ENCODE measurements at places on chromosomes 11 and 22. TPM values are rescaled to one million over a fixed set of nuclear protein-coding genes. Genes with fewer than 3 reads are reported as not detected.

DNA sequence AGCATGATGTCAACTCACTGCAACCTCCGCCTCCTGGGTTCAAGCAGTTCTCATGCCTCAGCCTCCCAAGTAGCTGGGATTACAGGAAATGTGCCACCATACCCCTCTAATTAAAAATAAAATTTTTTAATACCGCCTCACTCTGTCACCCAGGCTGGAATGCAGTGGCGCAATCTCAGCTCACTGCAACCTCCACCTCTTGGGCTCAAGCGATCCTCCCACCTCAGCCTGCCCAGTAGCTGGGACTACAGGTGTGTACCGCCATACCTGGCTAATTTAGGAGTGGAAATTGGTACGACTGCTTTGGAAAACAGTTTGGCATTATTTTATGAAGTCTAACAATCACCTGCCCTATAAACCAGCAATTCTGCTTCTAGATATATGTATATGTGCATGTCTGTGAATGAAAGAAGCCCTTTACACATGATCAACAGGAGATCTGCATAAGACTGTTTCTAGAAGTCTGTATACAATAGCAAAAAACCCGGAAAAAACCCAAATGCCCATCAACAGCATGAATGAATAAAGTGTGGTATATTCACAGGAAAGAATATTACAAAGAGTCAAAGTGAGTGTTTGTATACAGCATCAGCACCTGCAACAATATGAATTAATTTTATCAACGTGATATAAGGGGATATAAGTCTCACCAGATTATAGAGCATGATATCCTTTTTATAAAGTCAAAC is 16.0 kb downstream of the SLC35F2 start:
- no peak for DNase-seq

- DNase-seq = no peak
Observed at GRCh38 chr22:49255741-49256318, 571.8 kb downstream of the BRD1 start.

GRCh38 chr11:82494988-82495432 is 238.7 kb downstream of the FAM181B start:
- no peak for DNase-seq

- no peak for DNase-seq
Observed at GRCh38 chr11:85313741-85314140, 313.4 kb downstream of the DLG2 start.

DNA sequence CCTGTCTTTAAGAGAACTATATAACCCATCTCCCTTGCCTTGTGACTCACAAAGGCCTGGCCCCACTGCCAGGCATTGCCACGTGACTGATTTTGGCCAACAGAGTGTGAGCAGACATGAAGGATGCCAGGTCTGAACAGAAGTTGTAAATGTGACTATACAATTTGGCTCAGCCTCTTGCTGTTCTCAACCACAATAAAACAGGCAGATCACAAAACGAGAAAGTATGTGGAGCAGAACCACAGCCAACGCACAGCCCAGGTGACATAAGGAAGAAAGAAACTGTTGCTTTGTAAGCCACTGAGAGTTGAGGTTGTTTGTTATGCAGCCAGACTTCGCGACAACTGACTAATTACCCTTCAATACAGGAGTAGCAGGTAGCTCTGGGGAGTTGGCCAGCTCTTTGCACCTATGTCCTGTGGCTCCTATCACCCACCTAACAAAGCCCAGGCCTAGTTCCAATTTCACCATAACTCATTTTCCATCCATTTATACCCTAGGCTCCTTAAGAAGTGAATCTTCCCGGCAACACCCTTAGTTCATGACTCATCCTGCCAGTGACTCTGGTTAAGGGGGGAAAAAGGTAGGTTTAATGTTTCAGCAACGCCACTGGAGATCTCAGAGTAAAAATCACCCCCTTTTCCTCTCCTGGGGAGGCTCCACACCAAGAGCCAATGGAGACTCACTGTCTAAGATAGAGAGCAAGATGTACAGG is 53.7 kb downstream of the GALNT18 start:
- no peak for DNase-seq

GRCh38 chr11:3882655-3883054 is 27.2 kb downstream of the STIM1 start:
- DNase-seq = no peak

DNA sequence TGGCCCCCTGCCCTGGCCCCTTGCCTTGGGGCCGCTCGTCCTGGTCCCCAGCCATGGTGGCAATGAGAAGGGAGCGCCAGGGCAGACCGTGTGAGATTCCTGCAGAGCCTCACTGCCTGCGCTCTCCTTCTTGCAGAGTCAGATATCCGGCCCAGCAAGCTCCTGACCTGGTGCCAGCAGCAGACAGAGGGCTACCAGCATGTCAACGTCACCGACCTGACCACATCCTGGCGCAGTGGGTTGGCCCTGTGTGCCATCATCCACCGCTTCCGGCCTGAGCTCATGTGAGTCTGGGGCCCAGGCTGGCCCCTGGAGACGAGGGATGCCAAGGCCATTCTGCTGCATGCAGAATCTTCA is 114.1 kb downstream of the MICAL2 start:
- peak; percentile 48 for DNase-seq

DNA sequence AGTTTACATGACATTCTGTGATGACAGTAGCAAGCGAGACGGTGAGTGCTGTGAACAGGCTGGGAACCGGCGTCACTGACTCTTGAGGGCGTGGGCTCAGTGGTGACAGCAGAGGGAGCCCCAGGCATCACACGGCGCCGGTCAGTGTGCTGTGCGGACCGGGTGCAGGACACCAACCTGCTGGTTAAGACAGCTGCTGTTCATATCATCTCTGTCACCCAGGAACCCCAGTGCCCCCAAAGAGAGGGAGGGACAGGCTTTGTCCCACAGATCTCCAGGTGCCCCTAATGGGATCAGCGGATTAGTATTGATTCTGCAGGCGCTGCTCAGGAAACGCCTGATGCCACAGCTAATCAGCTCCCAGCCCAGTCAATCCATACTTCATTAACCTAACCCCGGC is 18.4 kb downstream of the B3GAT1 start:
- DNase-seq = no peak

DNA sequence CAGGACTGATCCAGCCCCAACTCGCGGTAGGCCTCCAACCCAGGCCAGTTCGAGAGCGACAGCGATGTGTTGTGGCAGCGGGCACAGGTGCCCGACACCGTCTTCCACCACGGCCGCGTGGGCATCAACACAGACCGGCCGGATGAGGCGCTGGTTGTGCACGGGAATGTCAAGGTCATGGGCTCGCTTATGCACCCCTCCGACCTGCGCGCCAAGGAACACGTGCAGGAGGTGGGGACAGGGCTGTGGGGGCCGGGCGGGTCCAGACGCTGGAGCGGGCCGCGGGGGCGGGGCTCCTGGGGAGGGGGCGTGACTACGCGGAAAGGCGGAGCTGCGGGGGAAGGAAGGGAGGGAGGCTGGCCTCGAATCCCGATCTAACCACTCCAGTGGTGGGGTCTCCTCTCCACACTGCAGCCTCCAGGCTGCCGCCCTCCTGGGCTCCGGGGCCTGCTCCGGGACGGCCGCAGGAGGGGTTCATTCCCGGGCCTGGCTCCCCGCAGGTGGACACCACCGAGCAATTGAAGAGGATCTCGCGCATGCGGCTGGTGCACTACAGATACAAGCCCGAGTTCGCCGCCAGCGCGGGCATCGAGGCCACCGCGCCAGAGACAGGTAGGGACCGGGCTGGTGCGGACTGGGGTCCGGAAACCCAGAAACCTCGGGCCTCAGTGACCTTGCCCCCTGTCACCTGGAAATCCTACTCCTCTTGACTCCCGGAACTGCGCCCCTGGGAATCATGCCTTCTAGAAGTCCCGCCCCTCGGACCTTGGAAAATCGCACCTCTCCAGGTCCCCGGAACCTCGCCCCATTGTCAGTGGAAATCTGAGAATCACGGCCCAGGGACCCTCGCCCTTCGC is 14.9 kb downstream of the TMEM258 start:
- DNase-seq = no peak

- no peak for DNase-seq
Observed at GRCh38 chr11:57566005-57566904, 1.2 kb downstream of the UBE2L6 start.

DNA sequence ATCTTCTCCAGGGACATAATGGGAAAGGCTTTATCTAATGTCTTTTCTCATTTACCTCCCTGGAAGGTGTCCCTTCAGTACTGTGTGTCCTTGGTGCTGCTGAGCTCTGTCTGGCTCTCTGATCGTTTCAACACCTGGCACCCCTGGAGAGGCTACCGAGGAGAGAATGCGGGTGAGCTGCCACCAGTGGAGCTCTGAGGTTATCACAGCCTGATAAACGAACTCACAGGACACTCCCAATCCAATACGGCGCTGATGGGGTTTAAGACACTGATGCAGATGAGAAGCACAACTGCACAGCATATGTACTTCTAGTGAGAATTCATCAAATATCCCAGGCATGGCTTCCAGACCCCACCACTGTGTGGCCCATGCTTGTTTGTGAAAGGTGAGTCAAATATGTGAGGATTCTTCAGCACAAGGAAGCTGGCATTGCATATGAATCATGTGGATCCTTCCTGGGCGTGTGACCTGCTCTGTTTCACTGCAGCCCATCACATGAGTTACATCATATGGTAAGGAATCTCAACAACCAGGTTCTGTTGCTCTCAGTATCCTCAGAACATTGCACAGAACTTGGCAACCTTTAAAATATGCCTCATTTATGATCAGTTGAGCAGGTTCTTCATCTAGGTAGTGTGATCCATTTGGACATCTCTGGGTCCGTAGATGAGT is 34.8 kb upstream of the VWA5A start:
- DNase-seq = no peak

GRCh38 chr22:47776329-47776728 is 1013.9 kb downstream of the TBC1D22A start:
- no peak for DNase-seq

The TSPAN18 gene
- total RNA-seq = 0.80 TPM

The MAPK8IP2 gene
- 2.9 TPM for total RNA-seq

The TBX10 gene
- not detected for total RNA-seq

The CCDC116 gene
- not detected for total RNA-seq

The TOM1 gene
- 145 TPM for total RNA-seq

The VPS11 gene
- 28.4 TPM for total RNA-seq

The B3GAT1 gene
- total RNA-seq = 0.38 TPM

The NPTXR gene
- total RNA-seq = 0.26 TPM

The RAD9A gene
- 18.3 TPM for total RNA-seq

Data from esophagus squamous epithelium (tissue), 5 donors.